ENCODE measurements at places on chromosomes 4 and X. TPM values are rescaled to one million over a fixed set of nuclear protein-coding genes. Genes with fewer than 3 reads are reported as not detected.

- H3K36me3 ChIP-seq = no peaks in the 10 kb centered on the region
- DNase-seq = no peak
- H3K4me3 ChIP-seq = no peak overlapping the region
- H3K27ac ChIP-seq = no peak overlapping the region
- H3K27me3 ChIP-seq = no peaks in the 10 kb centered on the region
Observed at GRCh38 chrX:105116486-105116885, 104.0 kb downstream of the TEX13A start.

DNA sequence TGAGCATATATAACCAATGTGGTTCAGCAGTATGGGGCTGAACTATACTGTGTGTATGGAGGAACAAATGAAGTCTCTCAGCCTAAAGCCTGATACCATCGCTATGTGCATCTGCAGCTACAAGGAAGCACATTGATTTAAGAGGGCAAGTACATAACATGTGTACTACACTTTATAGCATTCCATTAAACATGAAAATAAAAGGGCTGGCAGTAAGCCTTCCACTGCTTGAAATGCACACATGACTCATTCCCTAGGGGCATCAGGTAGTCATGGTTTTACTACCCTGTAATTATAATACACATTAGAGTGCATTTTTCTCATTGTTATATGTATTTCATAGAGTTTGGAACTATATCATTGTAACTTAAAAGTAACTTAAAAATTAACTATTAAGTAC is 51.2 kb downstream of the SMARCA1 start:
- H3K27me3 ChIP-seq = no peaks in the 10 kb centered on the region
- no peak overlapping the region for H3K27ac ChIP-seq
- no peaks in the 10 kb centered on the region for H3K4me1 ChIP-seq
- DNase-seq = no peak
- no peak overlapping the region for H3K4me3 ChIP-seq

- no peaks in the 10 kb centered on the region for H3K27me3 ChIP-seq
- peak; percentile 17 for DNase-seq
- no peak overlapping the region for H3K4me3 ChIP-seq
- H3K27ac ChIP-seq = no peak overlapping the region
- H3K36me3 ChIP-seq = no peaks in the 10 kb centered on the region
- peaks cover 5% of the 10 kb centered on the region for H3K4me1 ChIP-seq
Observed at GRCh38 chr4:108536577-108536976, 83.8 kb upstream of the RPL34 start.

Gene F9
- not detected for total RNA-seq

Gene MSANTD1
- 0.88 TPM for total RNA-seq

Gene NSG1
- total RNA-seq = 1.0 TPM

Gene DCAF12L1
- total RNA-seq = 23.2 TPM

Measured in endothelial cell of umbilical vein (primary cell).